ENCODE measurements at places on chromosomes 16 and 17.

DNA sequence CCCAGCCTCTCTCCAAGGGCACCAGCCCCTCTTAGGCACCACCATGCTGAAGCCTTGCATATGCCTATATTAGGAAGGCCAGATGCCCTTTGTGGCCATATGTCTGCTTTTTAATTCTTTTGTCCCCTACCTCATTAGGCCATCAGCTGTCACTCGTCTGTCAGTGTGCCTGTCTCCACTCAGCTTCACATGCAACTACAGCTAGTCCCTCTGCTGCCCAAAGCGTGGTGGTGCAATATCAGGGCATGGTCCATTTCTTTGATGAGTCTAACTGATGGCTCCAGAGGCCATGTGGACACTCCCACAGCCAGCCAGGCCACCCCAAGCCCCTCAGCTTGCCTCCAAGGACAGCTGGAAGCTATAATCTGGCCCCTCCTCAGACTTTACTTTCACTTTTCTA is 36.3 kb downstream of the MYO18A start:
- DNase-seq = no peak

- DNase-seq = no peak
Observed at GRCh38 chr17:17917394-17917793, 54.8 kb downstream of the TOM1L2 start.

GRCh38 chr16:30992276-30992780 is 7.3 kb downstream of the HSD3B7 start:
- DNase-seq = no peak

- DNase-seq = no peak
Observed at GRCh38 chr17:49553676-49554335, 21.9 kb upstream of the NXPH3 start.

- DNase-seq = peak; percentile 51
Observed at GRCh38 chr17:30095507-30096244, 20.9 kb upstream of the NSRP1 start.

- DNase-seq = no peak
Observed at GRCh38 chr17:35725802-35726126, 5.7 kb upstream of the RASL10B start.
